NCI-H1694 (cell line): ENCODE measurements at places on chromosomes 6 and 20.

DNA sequence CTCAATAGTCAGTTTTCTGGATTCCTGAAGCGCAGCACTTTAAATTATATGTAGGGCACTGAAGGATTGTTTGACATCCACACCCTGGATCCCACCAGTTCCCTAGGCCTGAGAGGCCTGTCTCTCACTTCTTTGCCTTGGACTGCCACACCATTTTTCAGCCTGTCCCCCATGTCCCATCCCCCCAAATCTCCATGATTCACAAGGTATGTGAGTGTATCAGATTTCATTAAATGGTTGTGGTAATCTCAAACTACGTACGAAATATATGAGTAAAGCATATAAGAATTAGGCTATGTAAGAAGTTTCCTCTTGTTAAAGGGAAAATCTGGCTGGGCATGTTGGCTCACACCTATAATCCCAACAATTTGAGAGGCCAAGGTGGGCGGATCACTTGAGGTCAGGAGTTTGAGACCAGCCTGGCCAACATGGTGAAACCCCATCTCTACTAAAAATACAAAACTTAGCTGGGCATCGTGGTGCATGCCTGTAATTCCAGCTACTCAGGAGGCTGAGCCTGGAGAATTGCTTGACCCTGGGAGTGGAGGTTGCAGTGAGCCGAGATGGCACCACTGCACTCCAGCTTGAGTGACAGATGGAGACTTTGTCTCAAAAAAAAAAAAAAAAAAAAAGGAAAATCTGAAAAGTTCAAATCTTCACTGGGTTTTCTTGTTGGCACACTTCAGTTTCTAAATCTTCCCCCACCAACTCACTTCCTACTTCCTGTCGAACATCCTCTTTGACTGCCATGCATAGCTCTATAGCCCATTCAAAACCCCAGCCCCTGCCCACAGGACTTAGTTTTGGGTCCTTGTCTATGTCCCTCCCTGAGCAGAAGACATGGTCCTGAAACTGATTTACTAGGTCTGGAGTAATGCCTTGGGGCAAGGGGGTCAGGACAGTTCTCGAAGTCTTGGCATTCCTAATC, 97.3 kb upstream of the SHLD1 start:
- DNase-seq = no peak

- DNase-seq = no peak
Observed at GRCh38 chr6:163563318-163563717, 148.8 kb downstream of the QKI start.

- DNase-seq = no peak
Observed at GRCh38 chr6:85157311-85157710, 292.6 kb upstream of the NT5E start.

DNA sequence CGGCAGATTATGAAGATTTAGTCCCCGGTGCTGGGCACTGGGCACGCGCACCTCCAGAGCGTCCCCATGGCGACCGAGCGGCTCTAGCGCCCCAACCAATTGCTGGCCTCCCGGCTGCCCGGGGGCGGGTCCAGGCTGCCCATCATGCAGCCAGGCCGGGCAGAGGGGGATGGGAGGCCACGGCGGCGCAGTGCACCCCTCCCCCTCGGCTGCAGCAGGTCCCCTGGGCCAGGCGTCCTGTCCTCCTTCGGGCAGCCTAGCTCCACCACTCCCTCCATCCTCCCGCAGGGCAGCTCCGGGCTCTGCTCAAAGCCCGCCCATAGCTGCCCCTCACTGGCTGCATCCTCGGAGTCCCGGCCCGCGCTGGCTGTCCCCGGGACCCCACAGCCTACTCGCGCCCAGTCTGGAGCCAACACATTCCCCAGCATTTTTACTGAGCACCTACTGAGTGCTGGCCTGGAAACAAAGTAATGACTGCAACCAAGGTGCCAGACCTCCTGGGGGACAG, 99.4 kb downstream of the ASXL1 start:
- DNase-seq = no peak
